Naive thymus-derived CD4-positive, alpha-beta T cell (primary cell): ENCODE measurements at places on chromosomes 13 and 19. TPM values are rescaled to one million over a fixed set of nuclear protein-coding genes. Genes with fewer than 3 reads are reported as not detected.

DNA sequence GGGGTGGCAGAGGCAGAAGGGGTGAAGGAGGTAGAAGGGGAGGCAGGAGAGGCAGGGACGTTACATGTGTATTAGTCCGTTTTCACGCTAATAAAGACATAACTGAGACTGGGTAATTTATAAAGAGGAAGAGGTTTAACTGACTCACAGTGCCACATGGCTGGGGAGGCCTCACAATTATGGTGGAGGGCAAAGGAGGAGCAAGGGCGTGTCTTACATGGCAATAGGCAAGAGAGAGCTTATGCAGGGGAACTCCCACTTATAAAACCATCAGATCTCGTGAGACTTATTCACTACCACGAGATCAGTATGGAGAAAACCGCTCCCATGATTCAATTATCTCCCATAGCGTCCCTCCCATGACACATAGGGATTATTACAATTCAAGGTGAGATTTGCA, 19.0 kb upstream of the ACOD1 start:
- H3K36me3 ChIP-seq, result no peaks in the 10 kb centered on the region
- no peak overlapping the region for H3K4me3 ChIP-seq
- no peak overlapping the region for H3K27ac ChIP-seq
- no peaks in the 10 kb centered on the region for H3K27me3 ChIP-seq

GRCh38 chr19:32988724-32989123, 16.7 kb downstream of the FAAP24 start:
- no peak overlapping the region for H3K27ac ChIP-seq
- no peak for DNase-seq
- H3K4me3 ChIP-seq, result no peak overlapping the region
- no peaks in the 10 kb centered on the region for H3K27me3 ChIP-seq
- H3K36me3 ChIP-seq, result no peaks in the 10 kb centered on the region

CCNE1 gene
- 33.3 and 36.1 TPM in 2 replicates for total RNA-seq

DACH1 gene
- 1.7 TPM for total RNA-seq

GRCh38 chr13:52851137-52851962, 2.9 kb upstream of the PCDH8 start:
- H3K27me3 ChIP-seq, result peaks cover 4% of the 10 kb centered on the region
- peak overlapping the region; percentile 43 for H3K4me3 ChIP-seq
- H3K27ac ChIP-seq, result no peak overlapping the region

KLK3 gene
- not detected in 2 replicates for total RNA-seq

DNA sequence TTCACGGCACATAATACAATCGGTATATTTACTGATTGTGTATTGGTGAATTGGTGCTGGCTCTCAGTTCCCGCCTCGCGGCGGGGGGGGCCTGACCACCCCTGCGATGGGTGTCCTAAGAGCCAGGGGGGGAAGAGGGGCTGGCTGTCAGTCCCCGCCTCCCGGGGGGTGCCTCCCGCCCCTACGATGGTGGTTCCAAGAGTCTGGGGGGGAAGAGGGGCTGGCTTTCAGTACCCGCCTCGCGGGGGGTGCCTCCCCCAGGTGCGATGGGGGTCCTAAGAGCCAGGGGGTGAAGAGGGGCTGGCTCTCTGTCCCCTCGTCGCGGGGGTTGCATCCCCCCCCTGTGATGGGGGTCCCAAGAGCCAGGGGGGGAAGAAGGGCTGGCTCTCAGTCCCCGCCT, 2321.8 kb upstream of the PCDH20 start:
- H3K36me3 ChIP-seq, result no peaks in the 10 kb centered on the region
- H3K4me3 ChIP-seq, result no peak overlapping the region
- DNase-seq, result no peak

CYSLTR2 gene
- total RNA-seq, result 6.5 TPM

DNA sequence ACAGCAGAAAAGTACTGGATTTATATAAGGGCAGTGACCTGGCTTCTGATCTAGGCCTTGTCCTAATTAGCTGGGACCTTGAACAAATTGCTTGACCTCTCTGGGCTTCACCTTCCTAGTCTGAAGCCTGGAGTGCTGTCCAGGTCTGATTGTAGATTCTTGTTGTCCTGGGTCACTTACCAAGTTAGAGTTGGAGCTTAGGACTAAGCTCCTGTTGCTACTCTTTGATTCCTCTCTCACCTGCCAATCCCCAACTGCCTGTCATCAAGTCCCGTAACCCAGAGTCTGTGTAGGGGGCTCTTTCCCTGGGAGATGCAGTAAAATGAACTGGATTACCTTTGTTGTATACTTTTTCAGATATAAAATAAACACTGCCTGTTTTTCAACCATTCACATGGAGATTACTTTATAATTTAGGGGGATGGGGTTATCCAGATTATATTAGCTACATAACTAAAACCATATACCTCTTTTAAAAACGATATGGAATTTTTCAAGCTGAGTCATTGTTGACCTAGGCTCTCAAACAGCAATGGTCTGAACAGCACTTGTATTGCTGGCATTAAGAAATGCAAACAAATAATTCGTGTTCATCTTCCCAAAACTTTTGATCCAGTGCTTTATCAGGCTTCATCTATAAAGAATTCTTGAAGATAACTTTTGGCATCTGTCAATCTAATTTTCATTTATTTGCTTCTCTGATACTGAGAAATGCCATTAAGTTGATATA, 5.8 kb downstream of the ARHGAP35 start:
- DNase-seq, result no peak
- peaks cover 14% of the 10 kb centered on the region for H3K4me1 ChIP-seq
- no peaks in the 10 kb centered on the region for H3K27me3 ChIP-seq
- no peaks in the 10 kb centered on the region for H3K36me3 ChIP-seq
- no peak overlapping the region for H3K4me3 ChIP-seq
- H3K27ac ChIP-seq, result no peak overlapping the region

GRCh38 chr19:51784922-51785690, 9.9 kb upstream of the FPR3 start:
- no peaks in the 10 kb centered on the region for H3K36me3 ChIP-seq
- H3K4me1 ChIP-seq, result no peaks in the 10 kb centered on the region
- no peak for DNase-seq

DNA sequence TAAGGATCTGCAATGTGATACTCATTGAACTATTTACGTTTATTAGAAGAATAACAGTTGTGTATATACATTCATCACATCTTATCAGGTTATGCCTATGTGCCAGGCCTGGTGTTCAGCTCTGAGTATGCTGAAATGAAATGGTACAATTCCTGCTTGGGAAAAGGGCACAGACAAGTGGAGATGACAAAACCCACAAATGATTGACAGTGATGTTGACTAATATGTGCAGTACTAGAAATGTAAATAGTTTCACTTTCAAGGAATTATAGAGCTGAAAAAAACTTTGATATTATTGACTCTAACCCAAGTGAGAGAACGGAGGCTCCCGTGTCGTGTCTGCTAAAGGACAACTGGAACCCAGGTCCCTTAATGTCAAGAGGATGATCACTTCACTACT, 386.8 kb upstream of the DACH1 start:
- no peaks in the 10 kb centered on the region for H3K36me3 ChIP-seq
- no peaks in the 10 kb centered on the region for H3K27me3 ChIP-seq
- no peak overlapping the region for H3K4me3 ChIP-seq

DNA sequence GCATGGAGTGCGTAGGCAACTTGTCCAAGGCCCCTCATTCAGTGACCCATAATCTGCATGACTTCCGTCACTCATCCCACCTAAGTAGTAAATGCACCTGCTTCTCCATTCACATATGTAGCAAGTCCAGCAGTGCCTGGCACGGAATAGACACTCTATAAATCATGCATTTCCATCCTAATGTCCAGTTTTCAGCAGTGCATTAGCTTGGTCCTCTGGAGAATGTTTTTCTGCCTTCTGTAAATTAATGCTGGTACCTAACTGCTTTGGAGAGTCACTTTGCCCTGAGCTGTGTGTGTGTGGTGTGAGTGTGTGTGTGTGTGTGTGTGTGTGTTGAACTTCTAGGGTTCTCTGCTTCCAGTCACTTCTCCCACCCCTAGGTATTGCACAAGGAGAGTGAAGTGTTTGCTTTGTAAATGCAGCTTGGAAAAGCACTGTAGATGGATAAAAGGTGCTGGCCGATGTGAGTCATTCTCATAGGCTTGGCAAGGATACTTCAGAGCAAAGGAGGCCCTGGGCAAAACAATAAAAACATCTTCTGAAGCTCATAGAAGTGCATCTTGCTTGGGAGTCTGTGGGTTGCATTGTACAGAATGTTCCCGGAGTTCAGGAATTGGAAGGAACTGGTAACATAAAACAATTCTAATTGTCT, 181.8 kb downstream of the KATNAL1 start:
- H3K4me1 ChIP-seq, result no peaks in the 10 kb centered on the region
- no peak for DNase-seq

GRCh38 chr19:39518458-39518857, 3.5 kb downstream of the SELENOV start:
- no peaks in the 10 kb centered on the region for H3K4me1 ChIP-seq
- H3K4me3 ChIP-seq, result no peak overlapping the region
- H3K27me3 ChIP-seq, result peaks cover 3% of the 10 kb centered on the region

DNA sequence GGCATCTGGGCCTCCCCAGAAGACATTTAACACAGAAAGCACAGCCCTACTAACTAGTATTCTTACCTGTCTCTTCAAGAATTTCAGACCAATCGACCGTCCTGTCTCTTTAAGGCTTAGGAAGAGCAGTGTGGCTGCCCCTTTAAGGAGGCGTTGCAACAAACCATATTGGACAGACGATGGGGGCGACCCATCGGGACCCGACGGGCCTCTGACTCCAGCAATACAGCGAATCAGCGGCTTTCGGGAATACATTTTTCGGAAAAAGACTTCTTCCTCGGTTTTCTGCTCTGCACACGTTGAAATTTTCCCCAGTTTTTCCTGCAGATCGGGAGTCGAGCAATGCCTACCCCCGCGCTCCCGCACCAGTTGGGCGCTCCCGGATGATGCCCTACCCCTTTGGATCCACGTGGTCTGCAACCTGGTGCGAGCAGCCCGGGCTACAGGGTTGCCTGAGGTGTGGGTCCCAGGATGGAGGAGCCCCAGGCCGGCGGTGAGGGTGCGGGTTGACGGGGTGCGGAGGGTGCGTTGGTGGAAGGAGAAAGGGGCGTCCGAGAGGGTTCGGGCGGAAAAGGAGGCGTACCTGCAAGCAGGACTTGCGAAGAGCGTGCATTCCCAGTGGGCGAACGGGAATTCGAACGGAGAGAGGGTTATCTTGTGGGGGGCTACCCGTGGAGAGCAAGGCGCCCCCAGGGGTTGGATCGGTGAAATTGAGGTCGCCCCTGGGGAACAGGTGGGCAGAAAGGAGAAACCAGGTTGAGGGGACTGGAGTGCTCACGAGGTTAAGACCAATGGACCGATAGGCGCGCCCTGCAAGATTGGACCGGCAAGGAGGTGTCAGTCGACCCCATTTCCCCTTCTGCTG, at the start of gene POLR1G:
Gene POLR1G (plus strand): TSS at position 419 of the 865 bp plus-strand sequence. CDS start 53 bp downstream, at position 472.
- peak; percentile 74 for DNase-seq
- H3K4me1 ChIP-seq, result peaks cover 16% of the 10 kb centered on the region
- peaks cover 18% of the 10 kb centered on the region for H3K27me3 ChIP-seq
- peak within 1 kb of the TSS; percentile 71 for H3K27ac ChIP-seq
- H3K36me3 ChIP-seq, result no peaks in the 10 kb centered on the region

DNA sequence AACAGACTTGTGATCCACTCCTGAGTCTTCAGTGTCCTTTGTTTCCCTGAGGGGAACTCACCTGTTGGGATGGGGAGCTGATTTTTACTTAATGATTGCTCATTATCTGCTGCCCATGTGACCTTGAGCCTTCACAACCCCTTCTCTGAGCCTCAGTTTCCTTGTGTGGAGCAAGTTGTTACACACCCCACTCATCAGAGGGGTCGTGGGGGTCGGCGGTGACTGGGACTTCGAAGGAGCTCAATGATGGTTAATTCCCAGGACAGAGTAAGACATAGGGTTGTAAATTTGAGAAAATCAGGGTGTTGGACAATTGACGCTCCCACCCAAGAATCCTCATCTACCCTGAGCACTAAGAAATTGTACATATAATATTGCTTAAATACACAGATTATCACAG, 13.5 kb downstream of the LILRA5 start:
- H3K27me3 ChIP-seq, result no peaks in the 10 kb centered on the region
- H3K4me3 ChIP-seq, result no peak overlapping the region
- no peak for DNase-seq
- H3K36me3 ChIP-seq, result no peaks in the 10 kb centered on the region
- no peak overlapping the region for H3K27ac ChIP-seq

S1PR2 gene
- 5.2 TPM for total RNA-seq

GRCh38 chr19:18894254-18895037, 1.5 kb downstream of the CERS1 start:
- H3K4me3 ChIP-seq, result no peak overlapping the region
- H3K27ac ChIP-seq, result no peak overlapping the region
- H3K36me3 ChIP-seq, result no peaks in the 10 kb centered on the region
- DNase-seq, result no peak

DNA sequence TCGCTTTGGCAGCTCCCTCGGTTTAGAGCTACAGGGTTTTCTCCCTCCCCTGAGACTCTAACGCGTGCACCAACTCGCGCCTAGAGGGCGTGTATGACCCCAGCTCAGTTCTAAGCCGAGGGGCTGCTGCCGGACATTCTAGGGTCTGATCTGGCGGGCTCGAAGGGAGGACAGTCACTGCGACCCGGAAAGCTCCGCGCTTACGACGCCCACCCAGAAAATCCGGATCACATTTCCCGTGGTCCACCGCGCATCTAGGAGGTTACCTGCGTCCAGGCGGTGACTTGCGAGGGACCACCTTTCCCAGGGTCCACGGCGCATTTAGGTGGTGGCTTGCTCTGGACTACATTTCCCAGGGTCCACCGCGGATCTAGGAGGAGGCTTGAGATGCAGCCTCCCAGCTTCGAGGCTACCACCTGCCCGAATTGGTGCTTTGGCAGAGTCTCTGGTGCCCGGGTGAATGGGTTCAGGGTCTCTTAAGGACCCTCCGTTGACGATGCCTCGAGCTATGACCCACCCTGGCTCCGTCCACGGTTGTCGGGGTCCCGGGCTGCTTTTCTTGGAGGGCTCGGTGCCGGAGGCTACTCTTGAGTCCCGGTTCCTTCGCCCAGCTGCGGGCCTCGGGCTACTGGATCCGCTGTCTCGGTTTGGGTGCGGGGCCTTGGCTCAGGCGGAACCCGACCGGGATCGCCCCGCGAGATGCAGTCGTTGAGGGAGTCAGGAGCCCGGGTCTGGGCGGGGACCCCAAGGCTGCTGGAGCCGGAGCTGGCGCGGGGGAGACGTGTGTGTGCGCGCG, 30.5 kb downstream of the ZNF146 start:
- no peak overlapping the region for H3K4me3 ChIP-seq
- no peaks in the 10 kb centered on the region for H3K36me3 ChIP-seq
- no peak overlapping the region for H3K27ac ChIP-seq
- H3K27me3 ChIP-seq, result no peaks in the 10 kb centered on the region

DNA sequence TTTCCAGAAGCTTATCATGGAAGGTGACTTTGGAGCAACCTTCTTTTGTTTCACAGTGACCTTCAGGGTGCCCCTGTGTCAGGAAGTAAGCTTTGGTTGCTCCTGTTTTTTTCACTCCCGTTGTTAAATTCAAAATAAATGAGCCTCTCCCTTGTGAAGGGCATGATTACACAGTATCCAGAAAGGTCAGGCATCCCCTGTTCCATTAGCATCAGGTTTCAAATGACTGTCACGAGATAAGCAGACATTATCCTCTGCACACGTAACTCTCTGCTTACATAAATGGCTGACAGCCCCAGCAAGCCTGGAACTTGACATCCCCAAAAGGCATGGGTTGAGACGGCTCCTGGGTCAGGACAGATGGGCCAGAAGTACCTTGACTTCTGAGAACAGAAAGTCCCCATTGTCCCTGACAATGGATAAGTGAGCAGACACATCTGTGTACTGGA, 52.0 kb downstream of the RAB20 start:
- H3K27ac ChIP-seq, result no peak overlapping the region
- H3K4me1 ChIP-seq, result no peaks in the 10 kb centered on the region
- no peaks in the 10 kb centered on the region for H3K27me3 ChIP-seq
- H3K4me3 ChIP-seq, result no peak overlapping the region
- no peak for DNase-seq
